ENCODE measurements at places on chromosomes 6 and 20.

- DNase-seq = peak; percentile 69
Measured at GRCh38 chr20:57622579-57623381, 2.6 kb upstream of the ZBP1 start.

DNA sequence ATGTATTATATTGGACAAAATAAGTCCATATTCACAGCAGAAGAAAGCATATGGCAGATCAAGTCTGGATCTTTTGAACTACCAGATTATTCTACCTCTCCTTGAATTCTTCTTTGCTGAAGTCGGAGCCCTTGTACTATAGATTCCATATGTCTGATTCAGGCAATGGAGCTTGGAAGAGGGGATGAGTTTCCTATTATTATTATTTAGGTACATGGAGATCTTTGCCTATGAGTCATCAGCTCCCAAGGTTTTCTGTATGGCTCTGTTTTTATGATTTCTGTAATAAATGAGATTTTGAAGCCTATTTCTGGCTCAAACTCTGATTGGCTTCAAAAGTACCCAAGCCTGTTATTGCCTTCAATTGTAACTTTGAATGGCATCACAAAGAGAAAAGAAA is 72.0 kb downstream of the OPRM1 start:
- no peak for DNase-seq

- DNase-seq = no peak
Measured at GRCh38 chr20:57717797-57718196, 8.0 kb upstream of the PMEPA1 start.

- DNase-seq = no peak
Measured at GRCh38 chr6:3900744-3901336, 51.7 kb downstream of the FAM50B start.

DNA sequence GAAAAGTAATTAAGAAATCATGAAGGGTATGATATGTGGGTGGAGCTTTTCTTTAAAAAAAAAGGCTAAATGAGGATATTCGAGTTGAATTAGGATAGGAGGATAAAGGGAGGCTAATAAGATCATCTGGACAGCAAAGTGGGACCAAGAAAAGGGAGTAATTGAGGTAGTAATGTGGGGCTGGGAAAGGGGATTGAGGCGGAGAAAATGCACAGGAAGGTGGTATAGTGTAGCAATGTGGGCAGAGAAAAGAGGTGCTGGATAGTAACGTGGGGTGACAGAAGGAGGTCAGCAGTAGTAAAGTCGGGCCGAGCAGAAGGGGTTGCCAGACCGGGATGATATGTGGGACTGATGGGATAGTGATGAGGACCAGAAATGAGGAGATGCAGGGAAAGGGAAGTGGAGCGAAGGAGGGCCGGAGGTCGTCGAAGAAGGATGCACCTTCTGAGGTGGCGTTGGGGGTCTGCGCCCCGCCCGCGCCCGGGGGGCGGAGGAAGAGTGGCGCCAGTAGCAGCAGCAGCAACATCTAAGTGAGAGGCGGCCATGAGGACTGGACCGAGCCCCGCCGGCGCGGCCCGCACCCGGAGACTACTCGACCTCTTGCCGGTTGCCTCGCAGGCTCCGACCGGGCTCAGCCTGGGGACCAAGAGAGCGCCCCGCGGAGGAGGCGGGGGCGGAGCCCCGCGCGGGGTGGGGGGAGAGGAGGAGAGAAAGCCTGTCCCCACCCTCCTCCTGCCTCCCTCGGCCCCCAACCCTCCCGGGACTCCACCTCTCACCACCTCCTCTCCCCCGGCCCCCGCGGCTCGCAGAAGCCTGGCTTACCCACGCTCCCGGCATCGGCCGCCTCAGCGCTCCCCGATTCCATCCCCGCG is 887 bp downstream of the GABBR1 start:
- DNase-seq = peak; percentile 85

GRCh38 chr6:54515013-54515412 is 206.8 kb downstream of the TINAG start:
- no peak for DNase-seq

- no peak for DNase-seq
Measured at GRCh38 chr6:108650781-108651180, 90.1 kb downstream of the FOXO3 start.

DNA sequence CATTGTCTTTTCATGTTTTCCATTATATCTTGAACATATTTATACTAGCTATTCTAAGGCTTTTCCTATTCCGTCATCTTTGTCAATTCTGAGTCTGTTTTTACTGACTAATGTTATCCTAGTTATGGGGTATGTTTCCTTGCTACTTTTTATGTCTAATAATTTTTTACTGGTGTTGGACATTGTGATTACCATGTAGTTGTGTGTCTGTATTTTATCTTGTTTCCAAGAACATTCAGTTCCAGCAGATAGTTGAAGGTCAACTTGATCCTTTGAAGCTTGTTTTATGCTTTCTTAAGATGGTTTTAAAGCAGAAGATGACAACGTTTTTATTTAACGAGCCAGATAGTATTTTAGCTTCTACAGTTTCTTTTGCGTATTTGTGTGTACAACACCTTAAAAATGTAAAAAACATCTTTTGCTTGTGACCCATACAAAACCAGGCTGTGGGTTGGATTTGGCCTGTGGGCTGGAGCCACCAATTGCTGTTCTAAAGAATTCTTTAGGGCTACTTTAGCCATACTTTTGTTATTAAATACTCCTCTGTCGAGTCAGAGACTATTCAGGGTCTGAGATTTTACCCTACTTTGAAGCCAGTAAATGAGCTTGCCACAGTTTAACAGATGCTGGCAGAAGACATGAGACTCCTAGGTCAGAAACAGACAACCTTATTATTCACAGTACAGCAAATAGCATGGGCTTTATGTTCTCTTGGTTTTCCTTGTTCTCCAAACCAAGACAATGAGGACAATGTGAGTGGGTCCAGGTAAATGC is 38.7 kb upstream of the REV3L start:
- DNase-seq = no peak

DNA sequence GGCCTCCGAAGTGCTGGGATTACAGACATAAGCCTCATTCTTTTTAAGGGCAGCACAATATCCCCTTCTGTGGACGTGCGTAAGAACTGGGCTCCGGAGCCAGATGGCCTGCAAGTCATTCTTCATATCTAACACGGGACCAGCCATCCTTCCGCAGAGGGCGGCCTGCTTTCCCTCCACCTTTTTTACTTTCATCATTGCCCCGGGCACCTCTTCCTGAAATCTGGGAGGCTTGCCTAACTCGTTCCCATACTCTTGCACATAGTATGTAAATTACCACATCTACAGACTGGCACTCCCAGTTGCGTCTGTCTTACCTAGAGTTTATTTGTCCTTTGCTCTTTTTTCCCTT is 29.9 kb upstream of the SLC23A2 start:
- DNase-seq = no peak

GRCh38 chr6:131645846-131646245 is 8.7 kb downstream of the ENPP3 start:
- DNase-seq = no peak

DNA sequence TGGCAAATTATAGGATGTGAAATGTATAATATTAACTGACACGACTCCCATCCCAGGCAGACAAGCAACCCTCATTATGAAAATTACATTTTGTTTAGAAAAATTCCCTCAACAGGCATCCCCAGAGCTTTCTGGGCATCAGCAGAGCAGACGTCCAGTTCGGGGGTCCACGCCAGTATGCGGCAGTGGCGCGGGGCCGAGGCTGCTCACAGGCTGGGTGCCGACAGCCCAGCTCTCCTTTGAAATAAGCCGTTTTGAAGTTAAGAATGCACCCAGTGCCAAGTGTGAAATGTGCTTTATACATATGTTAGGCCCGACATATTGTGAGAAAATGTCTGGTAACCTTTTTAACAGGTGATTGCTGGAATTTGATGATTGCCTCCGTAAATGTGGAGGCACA is 50.4 kb downstream of the RPP40 start:
- DNase-seq = no peak

DNA sequence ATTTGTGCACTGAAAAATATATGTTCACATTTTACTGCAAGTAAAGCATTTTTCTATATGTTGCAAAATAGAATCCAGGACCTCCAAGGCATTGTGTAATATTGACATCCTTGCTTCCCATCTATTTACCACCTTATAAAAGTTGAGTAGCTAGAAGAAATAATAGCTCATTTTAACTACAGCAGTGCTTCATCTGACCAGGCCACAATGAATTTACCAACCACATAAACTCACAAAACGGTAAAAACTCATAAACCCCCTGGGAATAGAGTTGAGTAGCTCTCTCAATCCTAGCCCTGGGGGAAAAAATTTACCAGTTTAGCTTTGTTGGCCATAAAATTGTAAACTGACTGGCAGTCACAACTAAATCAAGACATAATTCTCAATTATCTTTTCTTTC is 3.9 kb downstream of the ATXN1 start:
- no peak for DNase-seq

GRCh38 chr6:43798688-43799444 is 28.9 kb downstream of the VEGFA start:
- DNase-seq = no peak

DNA sequence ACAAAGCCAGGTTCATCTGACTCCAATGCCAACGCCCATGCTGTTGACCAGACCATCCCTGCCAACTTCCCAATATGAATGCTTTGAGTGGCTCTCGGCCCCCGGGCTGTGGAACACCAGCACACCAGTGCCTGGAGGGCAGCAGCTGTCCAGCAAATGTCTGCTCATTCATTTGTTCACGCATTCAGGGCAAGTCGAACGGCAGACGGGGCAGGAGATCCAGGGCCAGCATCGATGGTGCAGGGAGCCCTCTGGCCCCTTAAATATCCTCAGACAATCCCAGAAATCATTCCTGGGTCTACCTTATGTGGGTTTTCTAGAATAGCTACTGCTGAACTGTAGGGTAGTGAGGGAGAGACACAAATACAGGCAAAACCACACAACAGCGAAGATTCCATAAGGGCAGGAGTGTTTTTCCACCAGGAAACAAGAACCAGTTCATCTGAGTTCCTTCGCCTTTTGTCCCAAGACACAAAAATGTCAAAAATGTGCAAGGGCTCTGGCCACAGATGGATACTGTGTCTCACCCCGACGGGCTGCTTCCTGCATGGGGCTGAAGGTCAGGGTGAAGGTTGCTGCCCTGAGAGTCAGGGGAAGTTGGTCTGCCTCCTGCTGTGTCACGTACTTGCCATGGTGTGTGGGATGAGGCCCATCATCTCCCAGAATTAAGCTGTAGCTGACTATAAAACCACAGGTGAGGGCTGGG is 15.5 kb downstream of the RIPOR3 start:
- DNase-seq = no peak

DNA sequence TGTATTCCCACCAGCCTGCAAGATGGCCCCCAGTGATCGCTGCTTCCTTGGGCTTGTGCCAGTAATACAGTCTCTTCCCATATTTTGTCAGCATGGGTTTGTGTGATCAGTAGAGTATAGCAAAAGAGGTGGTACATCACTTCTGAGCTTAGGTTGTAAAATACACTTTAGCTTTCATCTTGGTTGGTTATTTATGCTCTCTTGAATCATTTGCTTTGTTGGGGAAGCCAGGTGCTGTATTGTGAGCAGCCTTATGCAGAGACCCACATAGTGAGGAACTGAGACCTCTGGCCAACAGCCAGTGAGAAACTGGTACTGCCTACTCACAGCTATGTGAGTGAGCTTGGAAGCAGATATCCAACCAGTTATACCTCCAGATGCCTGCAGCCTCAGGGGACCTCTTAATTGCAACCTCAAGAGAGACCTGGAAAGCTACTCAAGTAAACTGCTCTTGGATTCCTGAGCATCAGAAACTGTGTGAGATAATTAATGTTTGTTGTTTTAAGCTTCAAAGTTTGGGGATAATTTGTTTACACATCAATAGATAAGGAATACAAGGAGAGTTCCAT is 229.3 kb downstream of the FARS2 start:
- no peak for DNase-seq

DNA sequence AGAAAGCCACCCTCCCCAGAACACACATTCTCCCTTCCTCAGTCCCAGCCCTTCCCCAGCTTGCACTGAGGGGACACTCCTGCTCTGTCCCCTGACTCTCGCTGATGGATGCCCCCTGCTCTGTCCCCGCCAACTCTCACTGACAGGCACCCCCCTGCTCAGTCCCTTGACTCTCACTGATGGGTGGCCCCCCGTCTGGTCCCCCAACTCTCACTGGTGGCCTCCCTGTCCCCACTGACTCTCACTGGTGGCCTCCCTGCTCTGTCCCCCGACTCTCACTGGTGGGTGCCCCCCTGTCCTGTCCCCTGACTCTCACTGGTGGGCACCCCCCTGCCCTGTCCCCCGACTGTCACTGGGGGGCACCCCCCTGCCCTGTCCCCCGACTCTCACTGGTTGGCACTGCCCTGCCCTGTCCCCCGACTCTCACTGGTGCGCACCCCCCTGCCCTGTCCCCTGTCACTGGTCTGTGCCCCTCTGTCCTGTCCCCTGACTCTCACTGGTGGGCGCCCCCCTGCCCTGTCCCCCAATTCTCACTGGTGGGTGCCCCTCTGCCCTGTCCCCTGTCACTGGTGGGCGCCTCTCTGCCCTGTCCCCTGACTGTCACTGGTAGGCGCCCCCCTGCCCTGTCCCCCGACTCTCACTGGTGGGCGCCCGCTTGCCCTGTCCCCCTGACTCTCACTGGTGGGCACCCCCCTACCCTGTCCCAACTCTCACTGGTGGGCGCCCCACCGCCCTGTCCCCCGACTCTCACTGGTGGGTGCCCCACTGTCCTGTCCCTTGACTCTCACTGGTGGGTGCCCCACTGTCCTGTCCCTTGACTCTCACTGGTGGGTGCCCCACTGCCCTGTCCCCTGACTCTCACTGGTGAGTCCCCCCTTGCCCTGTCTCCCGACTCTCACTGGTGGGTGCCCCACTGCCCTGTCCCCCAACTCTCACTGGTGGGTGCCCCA is 60.9 kb downstream of the GINS1 start:
- DNase-seq = no peak

DNA sequence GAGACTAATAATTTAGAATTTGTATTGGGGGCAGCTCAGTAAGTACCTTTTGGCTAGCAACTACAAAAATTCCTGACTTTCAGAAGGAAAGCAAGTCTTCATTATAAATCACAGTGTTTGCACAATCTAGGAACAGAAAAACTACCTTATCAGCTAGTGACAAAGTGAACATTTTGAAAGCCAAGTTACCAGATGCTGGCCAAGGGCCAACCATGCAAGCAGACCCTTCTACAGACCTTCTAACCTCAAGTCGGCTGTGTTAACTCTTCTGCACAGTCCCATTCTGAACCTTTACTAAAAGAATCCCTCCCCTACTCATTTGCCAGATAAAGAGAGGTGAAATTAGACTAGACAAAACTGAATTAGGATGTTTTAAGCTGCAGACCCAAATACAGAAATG is 341.9 kb downstream of the COL12A1 start:
- no peak for DNase-seq

GRCh38 chr20:35625584-35626385 is 10.2 kb downstream of the SPAG4 start:
- no peak for DNase-seq

- no peak for DNase-seq
Measured at GRCh38 chr6:139846538-139847456, 472.3 kb upstream of the CITED2 start.

GRCh38 chr6:127554435-127555006 is 22.5 kb upstream of the C6orf58 start:
- no peak for DNase-seq

- DNase-seq = peak; percentile 65
Measured at GRCh38 chr6:150813319-150813992, 52.0 kb upstream of the MTHFD1L start.
